ENCODE measurements at places on chromosomes 7 and 10.

DNA sequence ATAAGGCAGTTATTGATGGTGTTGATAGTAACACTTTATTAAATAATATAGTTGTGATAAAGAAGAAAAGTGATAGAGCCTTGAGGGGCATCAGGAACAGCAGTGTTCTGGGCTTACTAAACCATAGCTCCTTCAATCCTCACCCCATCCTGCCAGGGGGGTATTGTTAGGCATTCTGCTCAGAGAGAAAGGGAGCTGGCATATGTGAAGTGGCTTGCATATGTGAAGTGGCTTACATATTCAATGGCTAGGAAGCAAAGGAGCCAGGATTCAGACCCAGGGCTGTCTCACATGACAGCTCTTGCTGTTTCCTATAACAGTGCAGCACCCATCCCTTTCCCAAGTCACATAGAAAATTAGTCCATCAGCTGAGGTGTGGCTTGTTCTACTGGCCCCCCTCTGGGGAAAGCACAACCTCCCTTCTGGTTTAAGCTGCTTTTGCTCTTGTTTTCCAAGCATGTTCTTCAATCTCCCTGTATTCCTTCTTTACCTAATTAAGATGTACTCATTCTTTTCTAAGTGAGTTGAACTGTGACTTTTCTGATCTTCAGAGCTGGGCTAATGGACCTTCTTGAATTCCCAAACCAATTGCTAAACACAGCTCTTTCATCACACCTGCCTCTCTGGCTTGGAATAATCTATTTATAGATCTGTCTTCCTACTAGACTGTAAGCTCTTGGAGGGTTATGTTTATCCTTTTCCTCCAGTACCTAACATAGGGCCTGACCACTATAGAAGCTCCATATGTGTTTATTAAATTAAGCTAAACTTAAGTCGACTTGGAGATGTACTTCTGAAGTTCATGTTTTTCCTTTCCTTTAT lies 108.7 kb upstream of the GLI3 start:
- no peak for DNase-seq

GRCh38 chr10:3487228-3487627 lies 297.8 kb downstream of the KLF6 start:
- DNase-seq: no peak

- no peak for DNase-seq
These were observed 386.6 kb upstream of the POM121L12 start for GRCh38 chr7:52648872-52649271.

DNA sequence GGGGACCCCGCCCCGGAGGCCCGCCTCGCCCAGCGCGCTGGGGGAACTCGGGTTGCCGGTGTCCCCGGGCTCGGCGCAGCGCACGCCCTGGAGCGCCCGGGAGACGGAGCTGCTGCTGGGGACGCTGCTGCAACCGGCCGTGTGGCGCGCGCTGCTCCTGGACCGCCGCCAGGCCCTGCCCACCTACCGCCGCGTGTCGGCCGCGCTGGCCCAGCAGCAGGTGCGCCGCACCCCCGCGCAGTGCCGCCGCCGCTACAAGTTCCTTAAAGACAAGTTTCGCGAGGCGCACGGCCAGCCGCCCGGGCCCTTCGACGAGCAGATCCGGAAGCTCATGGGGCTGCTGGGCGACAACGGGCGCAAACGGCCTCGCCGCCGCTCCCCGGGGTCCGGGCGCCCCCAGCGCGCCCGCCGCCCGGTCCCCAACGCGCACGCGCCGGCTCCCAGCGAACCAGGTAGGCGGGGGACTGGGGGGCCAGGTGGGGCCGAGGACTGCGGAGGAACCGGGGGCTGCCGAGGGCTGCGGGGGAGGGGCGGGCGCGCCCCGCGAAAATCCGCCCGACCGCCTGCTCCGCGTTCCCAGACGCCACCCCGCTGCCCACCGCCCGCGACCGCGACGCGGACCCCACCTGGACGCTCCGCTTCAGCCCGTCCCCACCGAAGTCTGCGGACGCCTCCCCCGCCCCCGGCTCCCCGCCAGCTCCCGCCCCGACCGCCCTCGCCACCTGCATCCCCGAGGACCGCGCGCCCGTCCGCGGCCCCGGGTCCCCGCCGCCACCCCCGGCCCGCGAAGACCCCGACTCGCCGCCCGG lies 574 bp downstream of the UTF1 start:
- DNase-seq: no peak

- no peak for DNase-seq
These were observed 109.3 kb downstream of the TCF7L2 start for GRCh38 chr10:113059371-113059780.

GRCh38 chr10:31404640-31405039 lies 85.6 kb downstream of the ZEB1 start:
- DNase-seq: no peak

DNA sequence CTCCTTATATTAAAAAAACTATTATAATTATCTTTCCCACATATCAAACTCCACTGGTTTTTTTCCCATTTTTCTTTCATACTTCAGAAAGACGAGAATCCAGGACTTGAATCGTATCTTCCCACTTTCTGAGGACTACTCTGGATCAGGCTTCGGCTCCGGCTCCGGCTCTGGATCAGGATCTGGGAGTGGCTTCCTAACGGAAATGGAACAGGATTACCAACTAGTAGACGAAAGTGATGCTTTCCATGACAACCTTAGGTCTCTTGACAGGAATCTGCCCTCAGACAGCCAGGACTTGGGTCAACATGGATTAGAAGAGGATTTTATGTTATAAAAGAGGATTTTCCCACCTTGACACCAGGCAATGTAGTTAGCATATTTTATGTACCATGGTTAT lies 15.9 kb downstream of the SRGN start:
- no peak for DNase-seq

- no peak for DNase-seq
These were observed 37.2 kb downstream of the MKLN1 start for GRCh38 chr7:131364767-131365344.

GRCh38 chr10:70536196-70536861 lies 57.8 kb downstream of the PALD1 start:
- no peak for DNase-seq

DNA sequence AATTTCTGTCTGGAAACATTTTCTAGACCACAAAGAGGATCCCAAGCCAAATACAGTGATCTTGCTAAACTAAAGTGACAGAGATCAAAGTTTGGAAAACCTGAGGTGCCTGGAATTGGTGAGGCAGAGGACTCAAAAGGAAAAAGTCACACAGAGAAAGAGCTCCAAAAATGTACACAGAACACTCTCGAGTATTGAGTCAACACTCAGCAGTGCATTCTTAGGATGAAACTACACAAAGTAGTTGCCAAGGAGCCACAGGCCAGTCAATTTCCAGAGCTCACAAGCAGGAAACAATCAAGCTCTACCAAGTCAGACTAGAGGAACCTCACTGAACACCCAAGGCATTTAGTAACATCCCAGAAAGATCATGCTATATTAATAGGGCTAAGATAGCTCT lies 61.3 kb downstream of the MICU1 start:
- no peak for DNase-seq

DNA sequence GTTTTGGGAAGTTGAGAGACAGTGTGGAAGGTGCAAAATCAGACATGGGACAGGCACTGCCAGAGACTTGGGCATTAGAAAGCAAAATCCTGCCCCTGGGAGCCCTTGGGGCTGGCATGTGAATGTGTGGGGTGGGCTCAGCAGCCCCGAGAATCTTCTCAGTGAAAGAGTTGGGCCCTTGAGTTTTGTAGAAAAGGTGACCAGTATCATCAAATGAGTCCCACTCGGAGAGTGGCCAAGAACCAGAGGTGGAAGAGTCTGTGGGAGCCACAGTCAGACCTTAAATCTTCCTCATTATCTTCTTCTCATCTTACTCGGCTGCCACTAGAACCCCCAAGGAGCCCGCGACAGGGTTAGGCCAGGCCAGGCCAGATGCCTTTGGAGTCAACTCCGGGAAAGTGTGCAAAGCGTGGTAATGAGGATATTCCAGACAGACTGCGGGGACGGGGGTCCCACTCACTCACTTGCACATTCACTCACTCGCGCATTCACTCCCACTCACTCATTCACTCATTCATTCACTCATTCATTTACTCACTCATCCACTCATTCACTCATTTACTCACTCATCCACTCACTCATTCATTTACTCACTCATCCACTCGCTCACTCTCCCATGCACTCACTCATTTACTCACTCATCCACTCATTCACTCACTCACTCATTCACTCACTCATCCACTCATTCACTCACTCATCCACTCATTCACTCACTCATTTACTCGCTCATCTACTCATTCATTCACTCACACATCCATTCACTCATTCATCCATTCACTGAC lies 74.9 kb downstream of the CARD11 start:
- DNase-seq: no peak

- no peak for DNase-seq
These were observed 131.2 kb downstream of the RALA start for GRCh38 chr7:39754326-39755120.

DNA sequence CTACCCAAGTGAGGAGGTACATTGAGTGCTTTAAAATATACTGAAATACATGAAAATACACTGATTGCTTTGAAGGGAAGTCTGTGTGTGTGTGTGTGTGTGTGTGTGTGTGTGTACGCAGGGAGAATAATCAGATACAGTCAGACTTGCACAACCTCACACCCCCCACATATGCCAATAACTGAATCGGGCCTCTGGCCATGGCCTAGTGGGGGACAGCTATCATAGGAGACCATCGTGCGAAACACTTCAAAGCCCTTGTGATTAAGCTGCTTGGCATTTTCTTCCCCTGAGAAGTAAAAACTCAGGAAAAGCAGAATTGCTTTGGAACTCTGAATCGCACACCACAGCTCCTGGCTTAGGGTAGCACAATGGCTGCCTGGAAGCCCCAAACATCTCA lies 135.1 kb downstream of the C10orf105 start:
- no peak for DNase-seq

DNA sequence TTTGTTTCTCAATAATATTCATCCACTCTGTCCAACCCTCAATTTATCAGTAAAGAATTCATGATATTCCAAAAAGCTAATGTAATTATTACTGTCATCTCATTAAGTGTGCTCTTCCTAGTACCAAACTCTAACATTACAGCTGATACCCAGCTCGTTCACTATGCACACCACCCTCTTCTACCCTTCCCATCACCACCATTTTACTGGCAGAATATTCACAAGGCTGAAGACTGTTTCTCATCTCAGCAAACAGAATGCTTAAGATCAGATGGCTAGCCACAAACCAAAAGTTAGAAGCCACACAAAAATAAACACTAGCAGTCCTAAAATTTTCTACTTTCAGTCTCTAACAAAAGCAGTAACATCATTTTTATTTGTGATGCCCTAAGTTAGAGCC lies 121.5 kb downstream of the SRPK2 start:
- no peak for DNase-seq

GRCh38 chr10:10320956-10321355 lies 696.7 kb upstream of the CELF2 start:
- DNase-seq: no peak

GRCh38 chr7:74412603-74413002 lies 41.1 kb upstream of the GTF2IRD1 start:
- no peak for DNase-seq

- DNase-seq: no peak
These were observed 117.9 kb downstream of the SND1 start for GRCh38 chr7:127769696-127770400.

DNA sequence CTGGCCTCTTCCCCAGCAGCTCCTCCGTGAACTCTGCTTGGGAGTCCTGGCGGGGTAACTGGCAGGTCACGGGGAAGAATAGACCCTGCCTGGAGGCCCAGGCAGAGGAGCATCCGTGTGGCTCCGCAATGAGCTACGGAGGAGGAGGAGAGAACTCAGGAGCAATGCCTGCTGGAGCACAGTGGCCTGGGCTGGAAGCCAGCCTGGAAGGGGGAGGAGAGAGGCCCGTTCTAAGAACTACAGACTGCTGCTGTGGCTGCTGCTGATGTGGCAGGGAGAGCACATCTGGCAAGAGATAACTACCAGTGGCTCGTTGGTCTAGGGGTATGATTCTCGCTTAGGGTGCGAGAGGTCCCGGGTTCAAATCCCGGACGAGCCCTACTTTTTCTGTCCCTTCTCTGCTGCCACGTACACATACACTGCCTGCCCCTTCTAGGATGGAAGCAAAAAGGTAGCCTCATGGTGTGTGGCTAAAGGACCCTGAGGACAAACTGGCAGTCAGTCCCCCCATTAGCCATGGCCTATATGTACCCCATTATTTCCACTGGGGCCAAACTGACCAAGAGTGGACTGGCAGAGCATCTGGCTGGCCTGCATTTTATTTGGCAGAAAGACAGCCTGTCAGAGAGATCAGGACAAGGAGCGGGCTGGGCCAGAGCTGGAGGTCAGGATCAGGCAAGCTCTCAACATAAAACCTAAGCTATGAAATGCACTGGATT lies 7.7 kb upstream of the OPN1SW start:
- DNase-seq: peak; percentile 17

GRCh38 chr10:132838346-132838970 lies 52.5 kb upstream of the NKX6-2 start:
- DNase-seq: no peak

- DNase-seq: no peak
These were observed 4.3 kb upstream of the ELFN1 start for GRCh38 chr7:1665549-1666316.

GRCh38 chr7:130887957-130888371 lies 154.0 kb upstream of the KLF14 start:
- DNase-seq: no peak

- no peak for DNase-seq
These were observed 262.8 kb downstream of the BBS9 start for GRCh38 chr7:33392148-33392547.

GRCh38 chr7:27438881-27439589 lies 196.4 kb downstream of the EVX1 start:
- no peak for DNase-seq

DNA sequence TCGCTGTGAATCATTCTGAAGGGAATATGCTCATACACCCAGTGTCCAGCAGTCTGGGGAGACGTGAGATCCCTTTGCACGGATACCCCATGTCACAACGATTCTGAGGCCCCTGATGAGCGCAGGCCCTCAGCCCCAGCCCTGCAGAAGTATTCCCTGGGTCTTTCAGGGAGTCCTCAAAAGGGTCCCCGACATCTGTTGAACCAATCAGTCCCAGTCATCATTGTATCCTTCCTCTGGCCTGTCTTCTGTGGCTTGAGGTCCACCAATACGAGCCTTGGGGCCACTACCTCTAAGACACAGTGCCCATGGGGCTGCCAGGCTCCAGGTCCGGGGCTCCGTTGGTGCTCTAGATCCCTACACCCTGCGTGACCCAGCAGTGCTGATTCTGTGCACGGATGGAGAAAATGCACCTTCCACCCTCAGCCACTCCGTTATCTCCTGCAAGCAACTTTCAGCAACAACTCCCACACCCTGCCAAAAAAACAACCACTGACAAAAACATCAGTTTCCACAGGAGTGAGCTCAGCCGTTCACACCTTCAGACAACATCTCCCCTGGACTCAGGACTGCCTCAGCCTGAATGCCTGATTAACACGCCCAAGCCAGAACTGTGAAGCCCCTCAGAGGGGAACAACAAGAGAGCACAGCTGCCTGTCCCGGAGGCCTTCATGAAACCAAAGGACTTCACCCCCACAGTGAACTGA lies 46.9 kb upstream of the KDM7A start:
- DNase-seq: no peak

DNA sequence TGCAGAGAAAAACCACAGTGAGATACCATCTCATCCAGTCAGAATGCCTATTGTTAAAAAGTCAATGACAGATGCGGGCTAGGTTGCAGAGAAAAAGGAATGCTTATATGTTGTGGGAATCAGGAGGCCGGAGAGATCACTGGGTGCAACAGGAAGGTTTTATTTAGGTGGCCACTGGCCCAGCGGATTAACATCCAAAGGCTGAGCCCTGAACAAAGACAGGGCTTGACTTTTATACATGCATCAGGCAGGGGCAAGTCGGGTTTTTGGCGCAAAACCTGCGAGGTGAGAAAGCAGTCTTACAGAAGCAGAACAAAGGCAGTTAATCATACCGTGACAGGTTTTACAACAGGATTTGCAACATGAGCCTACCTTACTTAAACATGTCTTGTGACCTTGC lies 620 bp downstream of the ZNF117 start:
- no peak for DNase-seq
